ENCODE measurements at places on chromosomes 16 and 17. TPM values are rescaled to one million over a fixed set of nuclear protein-coding genes. Genes with fewer than 3 reads are reported as not detected.

PIRT gene
- total RNA-seq: 1.5 TPM

GJC1 gene
- total RNA-seq: 1.1 TPM

ADGRG3 gene
- 0.82 TPM for total RNA-seq

MMP25 gene
- total RNA-seq: 0.88 TPM

PRSS22 gene
- 6.1 TPM for total RNA-seq

DNA sequence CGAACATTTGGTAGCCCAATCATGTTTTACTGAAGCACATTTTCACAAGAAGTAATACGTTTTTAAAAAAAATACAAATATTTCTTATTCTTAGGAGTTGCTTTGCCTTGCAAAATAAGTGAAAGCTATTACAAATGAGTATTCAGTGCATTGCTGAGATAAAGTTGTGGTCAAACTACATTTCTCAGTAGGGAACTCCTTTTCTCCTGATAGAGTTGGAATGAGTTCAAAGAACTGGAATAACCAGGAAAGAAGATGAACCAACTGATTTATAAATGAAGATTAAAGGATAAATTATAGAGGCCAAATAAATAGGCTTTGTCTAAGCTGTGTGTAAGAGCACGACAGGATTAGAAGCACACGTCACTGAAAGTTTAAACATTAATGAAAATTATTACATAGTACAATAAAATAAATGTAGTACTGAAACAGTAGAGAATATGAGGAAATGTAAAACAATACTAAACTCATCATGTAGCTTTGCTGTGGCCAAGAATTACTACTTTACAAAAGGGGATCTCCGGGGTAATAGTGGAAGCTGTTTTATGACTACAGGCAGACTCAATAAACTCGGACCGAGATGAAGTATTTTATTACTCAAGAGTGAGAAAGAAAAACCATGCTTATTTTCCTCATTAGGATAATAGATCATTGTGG is 73.6 kb downstream of the KCNJ2 start:
- DNase-seq: no peak

GRCh38 chr17:40191237-40192208 is 14.3 kb downstream of the RAPGEFL1 start:
- peak; percentile 66 for DNase-seq

GRCh38 chr16:3008690-3009037 is 4.1 kb upstream of the CLDN9 start:
- DNase-seq: no peak

- DNase-seq: no peak
Observed at GRCh38 chr16:17940584-17941364, 395.8 kb downstream of the NPIPA8 start.

DNA sequence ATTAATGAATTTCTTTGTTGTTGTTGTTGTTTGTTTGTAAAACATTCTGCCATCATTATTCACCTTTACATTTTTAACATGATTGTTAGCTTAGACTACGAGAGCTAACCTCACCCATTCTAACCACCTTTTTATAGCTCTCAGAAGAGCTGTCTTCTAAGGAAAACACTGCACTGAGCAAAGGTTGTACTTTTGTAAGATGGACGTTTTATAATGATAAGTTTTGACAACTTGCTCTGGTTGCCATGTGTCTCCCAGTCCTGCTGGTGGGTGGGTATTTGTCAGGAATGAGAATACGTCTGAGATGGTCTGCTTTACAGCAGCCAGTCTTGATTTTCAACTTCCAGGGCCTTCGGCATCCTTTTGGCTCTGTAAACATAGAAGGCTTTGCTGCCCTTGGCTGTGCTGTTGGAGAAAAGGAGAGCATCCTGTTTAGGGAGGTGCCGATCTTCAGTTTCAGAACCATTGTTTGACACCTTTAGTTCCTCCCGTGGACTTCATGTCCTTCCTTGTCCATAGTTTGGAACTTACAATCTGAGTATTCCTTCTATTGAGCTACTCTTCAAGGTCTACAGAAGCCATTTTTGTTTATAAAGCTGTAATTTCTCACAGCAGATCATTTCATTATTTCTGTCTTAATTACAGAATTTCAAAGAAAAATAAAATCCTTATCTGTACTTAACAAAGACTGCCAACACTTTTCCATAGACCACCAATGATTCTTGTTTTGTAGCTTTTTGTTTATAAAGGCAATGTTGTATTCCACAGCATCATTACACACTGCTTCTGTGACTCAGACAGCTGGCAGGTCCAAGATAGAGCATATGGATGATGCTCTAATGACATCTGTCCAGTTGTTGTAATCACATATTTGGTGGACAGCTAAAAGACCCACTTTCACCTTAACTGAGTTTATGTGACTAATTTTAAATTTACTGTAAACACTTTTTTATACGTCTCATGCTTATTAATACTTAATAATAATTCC is 270.1 kb upstream of the TBX2 start:
- DNase-seq: no peak
